ENCODE measurements at places on chromosomes 5 and 9. TPM values are rescaled to one million over a fixed set of nuclear protein-coding genes. Genes with fewer than 3 reads are reported as not detected.

ADGRD2 gene
- polyA plus RNA-seq: not detected

DMRTA1 gene
- 0.05 TPM for polyA plus RNA-seq

DIRAS2 gene
- 1.1 TPM for polyA plus RNA-seq

CCL27 gene
- polyA plus RNA-seq: 0.67 TPM

FRMPD1 gene
- 19.2 TPM for polyA plus RNA-seq

ARL14EPL gene
- 0.10 TPM for polyA plus RNA-seq

CDC20B gene
- 0.12 TPM for polyA plus RNA-seq

SERF1B gene
- polyA plus RNA-seq: 43.8 TPM

SMIM32 gene
- polyA plus RNA-seq: not detected

ROR2 gene
- 3.1 TPM for polyA plus RNA-seq

ACO1 gene
- 24.0 TPM for polyA plus RNA-seq

ADAMTS6 gene
- 0.63 TPM for polyA plus RNA-seq

DCP2 gene
- polyA plus RNA-seq: 23.5 TPM

TMEM167A gene
- 51.6 TPM for polyA plus RNA-seq

LCN15 gene
- 0.62 TPM for polyA plus RNA-seq

PDCD1LG2 gene
- polyA plus RNA-seq: 1.5 TPM

GKAP1 gene
- 17.2 TPM for polyA plus RNA-seq

GFRA3 gene
- polyA plus RNA-seq: 2.8 TPM

HSPB3 gene
- 123 TPM for polyA plus RNA-seq

All from hindlimb muscle (tissue), 1 donor.